Activated T-helper 1 cell treated with anti-CD3 and anti-CD28 coated beads, Interleukin-2, amount 50 U/mL, for 16 hours (primary cell): ENCODE measurements at places on chromosomes 6 and 20.
A peak's percentile ranks its signal among the peaks of the same experiment; 100 is the strongest.

DNA sequence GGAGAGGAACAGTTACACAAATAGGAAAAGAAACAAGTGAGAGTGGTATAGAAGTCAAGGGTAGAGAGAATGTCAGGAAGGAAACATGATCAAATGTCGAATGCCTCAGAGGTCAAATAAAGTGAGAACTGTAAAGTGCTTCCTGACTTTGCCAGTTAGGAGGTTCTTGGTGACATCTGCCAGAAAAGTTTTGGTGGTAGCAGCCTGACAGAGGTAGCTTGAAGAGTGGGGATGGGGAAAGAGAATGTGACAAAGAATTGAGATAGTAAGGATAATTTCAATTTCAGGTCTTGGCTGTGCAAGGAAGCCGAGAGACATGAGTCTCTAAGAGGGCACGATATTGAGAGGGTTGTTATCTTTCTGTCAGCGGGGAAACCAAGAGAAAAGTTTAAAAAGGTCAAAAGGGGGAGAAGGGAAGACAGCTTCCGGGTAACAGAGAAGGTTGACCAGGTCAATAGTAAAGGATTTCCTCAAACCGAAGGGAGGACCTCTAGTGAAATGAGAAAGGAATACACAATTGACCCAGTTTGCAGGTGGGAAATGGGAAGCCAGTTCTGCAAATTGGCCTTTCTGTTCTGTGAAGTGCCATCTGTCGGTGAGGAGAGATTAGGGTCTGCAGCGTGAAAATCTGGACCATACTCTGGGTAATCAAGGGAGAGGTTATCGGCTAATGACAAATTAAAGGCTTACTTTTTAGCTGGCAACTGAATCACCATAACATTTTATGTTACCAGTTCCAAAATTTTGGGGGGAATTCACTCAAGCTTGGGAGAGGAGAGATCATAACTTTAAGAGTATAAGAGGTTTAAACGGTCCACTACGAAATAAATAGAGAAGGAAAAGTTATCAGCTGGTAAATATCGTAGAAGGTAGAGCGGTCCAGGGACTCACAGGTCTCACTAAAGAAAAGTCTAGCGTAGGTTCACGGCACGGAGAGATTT is 973 bp upstream of the BRD2 start:
- no peak for DNase-seq

DNA sequence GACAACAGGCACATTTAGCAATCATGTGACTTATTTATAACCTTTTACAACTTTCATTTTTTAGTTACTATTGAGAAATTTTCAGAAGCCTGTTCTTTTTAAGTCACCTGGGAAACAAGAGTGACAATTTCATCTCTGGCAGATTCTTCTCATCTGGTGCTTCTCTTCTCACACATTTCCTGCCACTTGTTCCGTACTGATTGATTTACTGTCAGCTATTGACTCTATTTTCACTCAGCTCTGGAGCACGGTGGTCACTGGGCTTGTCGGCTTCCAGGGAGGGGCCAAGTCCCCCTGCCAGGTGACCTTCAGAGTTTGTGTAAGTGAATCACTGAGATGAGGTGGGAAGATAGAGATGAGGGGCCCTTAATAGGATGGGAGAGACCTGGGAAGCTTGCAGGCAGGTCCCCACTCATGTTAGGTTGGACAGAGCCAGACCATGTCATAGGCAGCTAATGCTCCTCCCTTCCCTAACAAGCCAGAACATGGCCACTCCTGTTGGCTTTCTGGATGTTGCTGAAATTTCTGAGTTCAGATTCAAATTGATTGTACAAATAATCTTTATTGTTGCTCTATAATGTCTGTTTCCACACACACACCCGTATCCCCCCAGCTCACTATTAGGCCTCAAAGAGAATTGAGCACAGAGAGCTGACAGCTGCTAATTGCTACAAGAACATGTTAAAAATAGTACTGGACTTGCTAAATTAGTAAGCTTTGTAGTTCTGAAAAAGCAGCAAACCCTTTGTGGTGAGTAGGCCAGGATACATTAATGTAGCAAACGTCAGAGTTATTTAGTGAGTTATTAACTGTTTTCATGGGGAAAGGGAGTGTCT is 13.3 kb downstream of the DUSP22 start:
- no peak for DNase-seq

DNA sequence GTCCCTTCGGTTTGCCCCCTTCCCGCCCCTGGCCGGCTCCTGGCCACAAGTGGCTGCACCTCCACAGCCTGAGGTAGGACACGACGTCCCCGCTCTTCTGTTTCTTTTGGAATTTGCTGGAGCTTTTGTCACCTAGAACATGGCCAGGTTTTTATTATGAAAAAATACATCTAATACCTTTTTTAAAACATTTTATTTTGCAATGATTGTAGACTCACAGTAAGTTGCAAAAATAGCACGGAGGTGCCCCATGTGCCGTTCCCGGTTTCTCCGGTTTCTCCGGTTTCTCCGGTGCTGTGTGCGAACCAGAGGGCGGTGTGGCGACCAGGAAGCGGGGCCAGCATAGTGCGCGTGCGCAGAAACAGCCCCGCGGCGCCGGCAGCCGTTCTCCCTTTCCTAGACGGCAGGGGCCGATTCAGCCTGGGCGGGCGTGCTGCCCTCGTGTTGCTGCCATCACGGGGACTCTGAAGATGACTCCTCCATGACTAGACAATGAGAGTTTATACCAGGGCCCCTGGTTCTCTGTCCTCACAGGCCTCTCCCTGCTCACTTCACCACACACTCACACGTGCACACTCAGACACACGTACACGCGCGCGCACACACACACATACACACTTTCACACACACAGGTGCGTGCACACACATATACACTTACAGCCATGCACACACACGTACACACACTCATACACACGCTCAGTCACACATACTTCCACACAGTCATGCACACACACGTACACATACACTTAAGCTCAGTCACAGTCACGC is 102.1 kb downstream of the TMEM242 start:
- peak; percentile 67 for DNase-seq

- DNase-seq = no peak
These were observed 525 bp downstream of the FAM229B start for GRCh38 chr6:112087916-112088315.

DNA sequence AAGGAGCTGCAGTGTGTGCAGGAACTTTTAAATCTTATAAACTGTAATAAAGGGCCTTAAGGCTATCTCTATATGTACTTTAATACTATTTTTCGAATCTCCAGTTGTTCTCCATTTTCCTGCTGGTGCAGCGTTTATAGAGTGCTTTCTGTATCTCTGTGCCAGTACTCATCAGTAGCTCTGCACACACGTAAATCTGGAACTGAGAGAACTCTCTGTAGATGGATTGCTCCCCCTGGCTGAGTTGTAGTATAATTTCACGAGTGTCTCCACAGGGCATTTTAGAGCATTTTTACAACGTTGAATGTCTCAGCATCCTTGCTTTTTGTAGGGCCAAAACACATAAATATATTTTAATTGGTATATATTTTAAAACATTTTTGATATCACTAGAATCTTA is 256.5 kb downstream of the TRDN start:
- no peak for DNase-seq

GRCh38 chr6:3698021-3698420 is 53.5 kb downstream of the PXDC1 start:
- DNase-seq = no peak

DNA sequence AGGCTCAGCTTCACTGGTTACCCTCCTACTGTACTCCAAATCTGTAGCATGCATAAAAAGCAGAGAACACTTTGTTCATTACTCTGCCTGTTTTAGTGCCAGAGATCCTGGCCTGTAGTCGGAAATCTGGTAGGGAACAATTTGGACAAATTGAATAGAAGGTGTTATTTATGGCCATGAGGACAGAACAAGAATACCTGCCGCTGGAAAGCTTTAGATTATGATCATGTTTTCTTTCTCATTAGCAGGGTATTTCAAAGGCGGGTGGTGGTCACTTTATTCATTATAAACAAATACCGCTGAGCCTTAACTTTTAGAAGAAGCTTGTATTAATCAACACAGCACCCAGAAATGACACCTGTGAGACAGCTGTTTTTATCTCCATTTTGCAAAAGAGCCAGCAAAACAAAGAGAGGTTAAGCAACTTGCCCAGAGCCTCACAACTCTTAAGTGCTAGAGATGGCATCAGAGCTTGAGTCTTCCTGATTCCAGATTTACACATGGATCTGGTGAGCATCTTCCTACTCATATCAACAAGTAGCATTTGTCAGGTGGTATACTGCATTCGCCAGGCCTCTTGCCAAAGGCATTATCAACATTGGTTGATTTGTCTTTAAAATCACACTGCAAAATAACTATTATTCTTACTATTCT is 110.5 kb downstream of the LCA5 start:
- no peak for DNase-seq

DNA sequence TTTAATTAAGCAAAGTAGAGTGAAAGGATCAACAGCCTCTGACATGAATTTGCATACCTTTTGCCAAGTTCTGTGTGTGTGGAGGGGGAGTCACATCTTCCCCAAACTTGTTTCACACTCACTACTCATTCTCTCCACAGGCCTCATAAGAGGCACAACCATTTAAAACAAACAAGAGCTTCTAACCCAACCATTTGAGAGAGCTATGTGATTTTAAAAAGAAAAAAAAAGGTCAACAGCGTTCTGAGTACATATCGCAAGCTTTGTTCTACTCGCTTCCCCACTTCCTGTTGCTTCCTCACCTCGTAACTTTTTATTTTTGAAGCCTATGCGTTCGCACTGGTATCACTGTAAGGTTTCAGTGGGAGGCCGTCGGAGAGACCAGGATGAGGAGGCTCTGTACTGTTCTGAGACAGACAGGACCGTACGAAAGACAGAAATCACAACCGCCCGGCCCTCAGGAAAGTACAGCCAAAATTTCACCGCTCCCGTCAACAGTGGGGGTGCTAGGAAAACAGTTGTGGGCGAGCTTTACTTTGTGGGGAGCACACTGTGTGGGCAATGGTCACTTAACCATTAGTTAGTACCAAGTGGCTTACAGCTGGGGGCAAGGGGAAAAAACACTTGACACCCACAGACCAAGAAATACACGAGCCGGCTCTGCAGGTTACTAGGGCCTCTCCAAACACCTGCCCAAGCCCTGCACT is 61.3 kb downstream of the TRERF1 start:
- no peak for DNase-seq

- no peak for DNase-seq
These were observed 41.1 kb downstream of the MC3R start for GRCh38 chr20:56289652-56290051.

DNA sequence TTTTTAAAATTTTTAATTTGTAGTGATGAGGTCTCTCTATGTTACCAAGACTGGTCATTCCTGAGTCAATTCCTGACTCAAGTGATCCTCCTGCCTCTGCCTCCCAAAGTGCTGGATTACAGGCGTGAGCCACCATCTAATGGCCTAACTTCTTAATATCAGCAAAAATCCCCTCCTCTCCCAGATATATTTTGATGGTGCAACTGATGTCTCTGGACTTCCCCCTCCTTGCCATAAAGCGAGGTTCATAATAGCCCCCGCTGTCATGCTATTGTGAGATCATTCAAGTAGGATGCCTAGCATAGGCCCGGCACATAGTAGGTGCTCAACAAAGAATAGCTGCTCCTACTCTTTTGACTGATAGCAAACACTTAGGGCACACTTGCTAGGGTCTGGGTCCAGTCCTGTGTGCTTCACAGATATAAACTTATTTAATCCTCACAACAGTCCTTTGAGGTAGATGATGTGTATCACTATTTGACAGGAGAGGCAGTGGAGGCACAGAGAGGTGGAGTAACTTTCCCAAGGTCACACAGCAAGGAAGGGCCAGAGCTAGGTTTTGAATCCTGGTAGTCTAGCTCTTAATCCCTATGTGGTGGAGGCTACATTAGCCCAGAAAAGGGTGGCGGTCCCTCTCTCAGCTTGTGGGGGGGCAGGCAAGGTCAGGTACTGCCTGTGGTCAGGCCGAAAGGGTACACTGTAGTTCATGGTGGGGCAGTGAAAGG is 14.6 kb downstream of the SRC start:
- DNase-seq = no peak

GRCh38 chr6:125188037-125188436 is 34.5 kb downstream of the TPD52L1 start:
- DNase-seq = no peak

DNA sequence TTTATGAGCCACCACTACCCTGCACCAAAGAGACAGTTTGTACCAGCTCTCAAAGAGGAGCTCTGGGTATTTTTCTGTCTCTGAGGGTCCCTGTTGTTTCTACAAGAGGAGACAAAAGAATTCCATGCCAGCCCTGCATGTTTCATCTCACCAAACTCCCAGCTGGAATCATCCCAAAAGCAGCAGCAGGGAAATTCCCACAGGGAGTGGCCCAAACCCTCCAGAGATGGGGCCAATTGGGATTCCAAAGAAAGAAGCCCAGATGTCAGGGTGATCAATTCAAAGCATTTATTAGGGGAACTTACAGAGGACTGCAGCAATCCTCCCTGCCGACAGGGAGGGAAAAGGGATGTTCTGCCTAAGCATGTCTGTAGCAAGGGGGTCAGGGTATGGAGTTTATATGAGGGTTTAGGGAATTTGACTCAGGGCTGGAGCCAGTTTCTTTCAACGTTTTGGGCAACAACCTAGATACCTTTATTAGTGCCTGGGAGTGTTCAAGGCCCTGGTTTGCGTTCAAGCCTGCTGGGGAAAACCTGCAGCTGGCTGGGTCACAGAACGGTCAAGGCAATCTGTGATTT is 47.2 kb downstream of the MUC22 start:
- DNase-seq = no peak

- DNase-seq = no peak
These were observed 53.5 kb downstream of the BCAS4 start for GRCh38 chr20:50848341-50848808.

- no peak for DNase-seq
These were observed 24.2 kb downstream of the MGME1 start for GRCh38 chr20:17992847-17993513.

DNA sequence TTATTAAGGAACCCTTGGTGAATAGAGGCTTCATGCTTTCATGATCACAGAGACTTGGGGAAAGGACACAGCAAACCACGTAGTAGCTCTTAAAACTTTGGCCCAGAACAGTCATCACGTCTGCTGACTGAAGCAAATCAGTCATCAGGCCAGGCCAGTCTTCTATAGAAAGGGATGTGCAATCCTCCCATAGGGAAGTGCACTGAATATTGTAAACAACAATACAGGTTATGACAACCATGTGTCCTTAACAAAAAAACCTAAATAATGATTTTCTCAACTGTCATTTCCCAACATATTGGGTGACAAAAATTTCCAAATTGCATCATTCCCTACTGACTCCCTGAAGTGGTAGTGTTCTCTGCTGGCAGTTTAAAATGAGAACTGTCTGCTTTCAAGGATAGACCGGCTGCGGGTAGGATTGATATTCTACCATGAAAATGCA is 388.2 kb upstream of the CITED2 start:
- DNase-seq = no peak

DNA sequence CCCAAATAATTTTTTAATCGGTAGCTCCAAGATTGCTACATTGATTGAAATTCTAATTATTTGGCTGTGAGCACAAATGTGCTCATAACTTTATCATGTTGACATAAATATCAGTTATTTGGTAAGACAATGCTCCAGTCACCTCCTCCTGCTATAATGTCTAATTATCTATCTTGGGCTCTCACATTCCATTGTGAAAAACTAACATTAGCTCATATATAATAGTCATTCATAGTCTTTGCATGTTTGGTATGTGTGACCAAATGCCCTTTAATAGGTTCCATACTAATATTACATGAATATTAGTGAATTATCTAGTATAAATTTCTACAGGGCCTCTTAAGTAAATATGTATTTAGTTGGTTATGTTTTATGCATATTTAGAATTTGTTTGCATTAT is 185.6 kb upstream of the MCHR2 start:
- no peak for DNase-seq
